ENCODE measurements at places on chromosomes 13 and 19.

DNA sequence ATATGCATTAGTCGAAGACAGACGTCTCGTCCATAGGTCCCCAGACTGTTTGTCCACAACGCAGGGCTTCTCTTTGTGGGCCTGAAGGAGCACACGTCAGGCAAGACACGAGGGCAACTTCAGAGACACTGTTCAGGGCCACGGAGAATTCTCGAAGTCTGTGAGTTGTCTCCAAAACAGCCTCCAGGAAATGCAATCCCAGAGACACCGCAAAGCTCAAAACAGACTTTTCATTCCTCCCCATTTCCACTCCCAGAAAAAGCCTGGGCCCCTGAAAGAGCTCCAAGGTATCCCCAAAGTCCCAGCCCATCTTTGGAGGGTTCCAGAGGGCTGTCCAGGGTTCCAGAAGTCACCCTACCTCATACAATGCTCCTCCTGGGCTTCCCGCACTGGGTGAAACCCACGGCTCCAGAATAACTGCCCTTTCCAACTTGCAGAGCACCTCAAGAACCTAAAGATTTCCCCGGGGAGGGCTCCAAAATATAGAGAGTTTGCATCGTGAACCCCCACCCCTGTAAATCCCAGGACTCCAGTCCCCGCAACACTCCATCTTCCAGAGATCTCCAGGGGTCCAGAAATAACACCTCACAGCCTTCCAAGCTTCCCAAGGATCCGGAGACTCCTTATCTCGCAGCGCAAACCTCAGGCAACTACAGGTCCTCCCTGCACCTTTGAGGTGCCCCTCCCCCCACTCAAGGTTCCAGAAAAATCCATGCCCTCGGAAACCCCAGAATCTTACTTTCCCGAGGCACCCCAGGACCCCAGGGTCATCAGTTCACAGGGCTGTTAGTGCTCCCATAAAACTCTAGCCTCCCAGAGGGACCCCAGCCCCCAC lies 687 bp upstream of the FTL start:
- H3K27me3 ChIP-seq = no peaks in the 10 kb centered on the region
- DNase-seq = no peak
- H3K4me1 ChIP-seq = peaks cover 51% of the 10 kb centered on the region
- peaks cover 32% of the 10 kb centered on the region for H3K36me3 ChIP-seq
- peak overlapping the region; percentile 89 for H3K4me3 ChIP-seq

DNA sequence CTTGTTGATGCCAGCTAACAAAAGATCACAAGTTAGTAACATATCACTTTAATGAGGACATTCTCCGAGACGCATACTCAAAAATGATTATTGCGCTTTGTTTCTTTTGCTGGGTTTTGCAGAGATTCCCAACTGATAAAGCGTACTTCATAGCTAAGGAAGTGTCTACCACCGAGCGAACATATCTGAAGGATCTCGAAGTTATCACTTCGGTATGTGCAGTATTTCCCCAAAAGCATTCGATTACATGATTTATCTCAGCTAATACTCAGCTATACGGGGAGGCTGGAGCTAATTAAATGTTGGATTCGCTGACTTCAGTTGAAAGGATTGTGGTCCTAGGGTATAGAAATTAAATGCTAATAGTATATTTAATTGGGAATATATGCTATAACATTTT lies 166.3 kb downstream of the STK24 start:
- no peaks in the 10 kb centered on the region for H3K36me3 ChIP-seq
- no peak overlapping the region for H3K4me3 ChIP-seq
- peaks cover 6% of the 10 kb centered on the region for H3K4me1 ChIP-seq
- DNase-seq = no peak
- no peak overlapping the region for H3K27ac ChIP-seq

DNA sequence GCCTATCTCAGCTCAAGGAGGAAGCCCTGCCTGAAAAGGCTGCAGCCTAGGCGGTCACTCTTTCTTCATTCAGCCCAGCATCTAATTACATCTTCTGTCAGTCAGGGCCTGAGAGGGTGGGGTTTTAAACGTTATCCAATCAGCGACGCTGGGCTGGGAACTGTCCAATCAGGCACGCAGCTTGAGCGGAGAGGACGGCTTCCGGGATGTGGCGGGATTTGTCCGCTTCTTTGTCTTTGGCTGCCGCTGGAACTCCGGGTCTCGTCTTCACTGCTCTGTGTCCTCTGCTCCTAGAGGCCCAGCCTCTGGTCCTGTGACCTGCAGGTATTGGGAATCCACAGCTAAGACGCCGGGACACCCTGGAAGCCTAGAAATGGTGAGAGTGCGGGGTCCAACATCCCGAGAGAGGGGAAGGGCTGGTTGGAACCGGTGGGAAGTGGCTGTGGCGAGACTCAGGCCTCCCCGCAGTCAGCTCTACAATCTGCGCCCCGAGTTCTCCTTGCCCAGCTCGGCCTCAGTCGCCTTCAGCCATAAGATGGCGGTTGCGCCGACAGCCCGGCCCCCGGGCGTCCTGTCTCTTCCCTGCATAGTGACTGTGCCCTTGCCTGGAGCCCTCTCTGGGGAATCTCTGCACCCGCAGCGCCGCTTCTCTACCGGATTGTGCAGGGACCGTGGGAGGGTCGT lies at the start of gene ZNF738:
TSS of gene ZNF738 (plus strand) at position 233 of the 684 bp plus-strand sequence. CDS start at position 374, 141 bp downstream.
- peaks cover 22% of the 10 kb centered on the region for H3K36me3 ChIP-seq
- H3K27ac ChIP-seq = peak within 1 kb of the TSS; percentile 95
- peaks cover 12% of the 10 kb centered on the region for H3K4me1 ChIP-seq

- no peak for DNase-seq
- H3K27me3 ChIP-seq = no peaks in the 10 kb centered on the region
- no peak overlapping the region for H3K4me3 ChIP-seq
- peaks cover 19% of the 10 kb centered on the region for H3K36me3 ChIP-seq
- H3K27ac ChIP-seq = no peak overlapping the region
Measured at GRCh38 chr19:13961826-13962698, 9.8 kb downstream of the DCAF15 start.

DNA sequence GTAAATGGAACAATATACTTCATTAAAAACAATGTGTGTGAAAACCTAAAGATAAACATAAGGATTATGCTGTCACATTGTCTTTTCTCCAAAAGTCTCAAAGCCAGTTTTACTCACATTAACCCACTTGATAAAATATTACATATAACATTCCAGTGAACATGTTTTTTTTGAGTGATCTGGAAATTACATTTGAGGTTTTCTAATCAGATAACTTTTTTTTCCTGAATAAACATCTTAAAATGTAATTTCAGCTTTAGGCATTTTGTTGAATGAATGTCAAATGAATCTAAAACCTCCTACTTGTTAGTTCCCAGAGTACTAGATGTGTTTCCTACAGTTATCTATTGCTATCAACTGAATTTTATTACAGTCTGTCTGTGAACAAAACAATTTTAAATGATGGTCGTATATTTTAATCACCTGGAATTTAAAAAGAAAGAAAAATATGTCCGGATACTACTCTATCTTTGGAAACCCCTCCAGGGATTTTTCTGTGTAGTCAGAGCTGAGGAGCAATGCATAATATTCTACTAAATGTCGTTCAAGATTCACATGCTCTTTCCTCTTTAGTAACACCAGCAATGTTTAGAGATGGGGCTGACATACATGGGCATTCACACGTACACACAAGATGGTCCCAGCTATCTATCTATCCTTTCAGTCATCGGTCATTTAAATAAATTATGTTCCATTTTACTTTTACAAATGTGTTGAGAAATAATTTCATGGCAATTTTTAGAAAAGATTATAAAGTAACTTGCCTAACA lies 283.9 kb downstream of the KLF12 start:
- peaks cover 10% of the 10 kb centered on the region for H3K36me3 ChIP-seq
- peaks cover 35% of the 10 kb centered on the region for H3K4me1 ChIP-seq
- no peak overlapping the region for H3K4me3 ChIP-seq
- H3K27ac ChIP-seq = no peak overlapping the region
- H3K27me3 ChIP-seq = no peaks in the 10 kb centered on the region

Data from activated CD4-positive, alpha-beta memory T cell treated with anti-CD3 and anti-CD28 coated beads for 36 hours (primary cell).